ENCODE measurements at places on chromosomes 2 and 18. TPM values are rescaled to one million over a fixed set of nuclear protein-coding genes. Genes with fewer than 3 reads are reported as not detected.
A peak's percentile ranks its signal among the peaks of the same experiment; 100 is the strongest.

The STARD6 gene
- not detected for total RNA-seq

The UGT1A7 gene
- total RNA-seq: not detected

The C1QL2 gene
- not detected for total RNA-seq

The TRIM43 gene
- total RNA-seq: not detected

DNA sequence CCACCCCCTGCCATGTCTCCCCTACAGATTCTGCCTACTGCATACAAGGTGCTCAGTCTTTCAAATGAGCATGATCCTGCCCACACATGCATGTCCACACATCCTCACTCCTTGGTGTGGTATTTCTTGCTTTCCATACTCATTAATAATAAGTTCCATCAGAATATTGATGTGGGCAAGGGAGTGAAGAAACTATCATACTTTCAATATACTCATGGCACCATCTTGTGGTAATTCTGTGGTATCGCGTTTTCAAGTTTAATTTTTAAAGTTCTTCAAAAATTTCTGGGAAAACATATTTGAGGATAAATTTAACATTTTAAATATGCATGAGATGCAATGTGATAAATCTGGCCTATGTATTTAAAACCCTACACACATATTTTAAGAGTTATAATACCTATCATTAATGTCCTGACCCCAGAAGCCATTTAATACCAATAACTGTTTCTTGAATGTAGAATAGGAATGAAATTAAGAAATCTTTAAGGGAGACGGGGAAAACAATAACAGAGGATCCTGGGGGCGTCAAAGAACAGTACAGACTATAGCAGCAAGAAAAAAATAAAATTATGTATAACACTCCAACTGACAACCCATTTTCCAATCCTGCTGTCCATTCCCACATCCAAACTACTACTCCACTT lies 110.1 kb downstream of the ZNF385B start:
- no peak overlapping the region for H3K4me3 ChIP-seq
- no peak overlapping the region for H3K27ac ChIP-seq
- DNase-seq: no peak
- H3K4me1 ChIP-seq: no peaks in the 10 kb centered on the region

DNA sequence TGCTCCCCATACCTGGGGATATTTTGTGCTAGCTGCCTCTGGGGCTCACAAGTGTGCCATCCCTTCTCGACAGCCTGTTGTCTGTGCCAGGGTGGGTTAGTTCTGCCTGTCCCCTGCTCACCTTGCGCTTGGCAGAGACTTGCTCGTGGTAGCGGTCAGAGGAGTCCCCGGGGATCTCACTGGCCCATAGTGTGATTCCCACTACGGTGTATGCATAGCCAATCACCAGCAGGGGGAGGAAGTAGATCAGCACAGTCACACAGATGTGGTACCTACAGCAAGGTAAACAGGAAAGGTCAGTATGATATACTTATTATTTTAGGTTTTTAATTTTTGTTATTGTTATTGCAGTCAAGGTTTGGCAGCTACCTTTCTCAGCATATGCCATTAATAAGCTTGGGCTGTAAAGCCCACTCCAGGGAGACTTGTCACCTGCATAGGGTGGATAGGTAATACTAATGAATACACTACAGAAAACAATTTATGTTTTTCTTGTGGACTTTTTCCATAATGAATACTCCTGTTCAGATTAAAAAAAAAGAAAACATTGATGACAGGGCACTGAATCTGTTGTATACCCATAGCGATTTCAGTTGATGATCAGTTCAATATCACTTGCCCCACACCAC lies 95.2 kb downstream of the POLE4 start:
- DNase-seq: no peak
- no peaks in the 10 kb centered on the region for H3K27me3 ChIP-seq
- H3K36me3 ChIP-seq: no peaks in the 10 kb centered on the region
- H3K4me3 ChIP-seq: no peak overlapping the region

- no peaks in the 10 kb centered on the region for H3K27me3 ChIP-seq
- no peak for DNase-seq
- H3K4me1 ChIP-seq: peaks cover 7% of the 10 kb centered on the region
- H3K4me3 ChIP-seq: no peak overlapping the region
Measured at GRCh38 chr2:68423966-68424650, 43.0 kb downstream of the FBXO48 start.

DNA sequence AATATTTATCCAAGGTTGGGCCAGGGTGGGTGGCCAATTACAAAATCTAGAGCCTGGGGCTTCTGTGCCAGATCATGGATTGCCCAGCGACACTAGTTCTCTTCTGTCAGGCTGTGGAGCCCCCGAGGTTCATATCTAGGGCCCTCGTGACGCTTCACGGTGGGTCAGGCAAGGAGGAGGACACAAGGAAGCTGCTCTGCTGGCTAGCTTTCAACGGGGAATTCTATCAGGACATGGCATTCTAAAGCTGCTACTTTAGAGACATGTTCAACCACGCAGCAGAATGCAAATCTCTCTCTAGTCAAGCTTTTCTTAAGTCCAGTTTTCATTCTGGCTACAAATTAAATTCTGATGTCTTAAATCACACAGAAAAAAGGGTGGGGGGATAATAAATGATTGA lies 180.2 kb downstream of the THADA start:
- H3K4me3 ChIP-seq: no peak overlapping the region
- H3K4me1 ChIP-seq: peaks cover 7% of the 10 kb centered on the region
- H3K27me3 ChIP-seq: no peaks in the 10 kb centered on the region
- peaks cover 6% of the 10 kb centered on the region for H3K36me3 ChIP-seq
- H3K27ac ChIP-seq: no peak overlapping the region

DNA sequence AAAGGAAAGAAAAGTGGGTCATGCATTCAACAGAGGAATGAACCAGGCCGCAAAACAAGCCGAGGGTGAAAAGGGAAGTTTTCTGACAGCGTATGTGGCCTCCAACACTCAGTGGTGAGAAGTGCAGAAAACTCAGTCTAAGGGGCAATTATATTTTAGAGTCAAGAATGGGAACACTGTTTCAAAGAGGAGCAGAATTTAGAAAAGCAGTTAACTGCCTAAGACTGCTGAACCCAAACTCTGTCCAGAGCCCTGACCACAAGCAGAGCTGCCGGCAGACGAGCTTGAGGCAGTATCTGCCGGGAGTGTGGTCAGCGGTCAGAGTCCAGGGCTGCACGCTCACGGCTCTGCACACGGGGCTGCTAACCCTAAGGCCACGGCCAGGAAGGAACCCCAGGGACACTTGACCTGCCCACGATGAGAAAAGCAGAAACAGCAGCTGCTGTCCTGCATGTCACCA lies 347.0 kb upstream of the ID2 start:
- DNase-seq: no peak
- peak overlapping the region; percentile 67 for H3K4me3 ChIP-seq
- no peaks in the 10 kb centered on the region for H3K27me3 ChIP-seq
- peak overlapping the region; percentile 93 for H3K27ac ChIP-seq

DNA sequence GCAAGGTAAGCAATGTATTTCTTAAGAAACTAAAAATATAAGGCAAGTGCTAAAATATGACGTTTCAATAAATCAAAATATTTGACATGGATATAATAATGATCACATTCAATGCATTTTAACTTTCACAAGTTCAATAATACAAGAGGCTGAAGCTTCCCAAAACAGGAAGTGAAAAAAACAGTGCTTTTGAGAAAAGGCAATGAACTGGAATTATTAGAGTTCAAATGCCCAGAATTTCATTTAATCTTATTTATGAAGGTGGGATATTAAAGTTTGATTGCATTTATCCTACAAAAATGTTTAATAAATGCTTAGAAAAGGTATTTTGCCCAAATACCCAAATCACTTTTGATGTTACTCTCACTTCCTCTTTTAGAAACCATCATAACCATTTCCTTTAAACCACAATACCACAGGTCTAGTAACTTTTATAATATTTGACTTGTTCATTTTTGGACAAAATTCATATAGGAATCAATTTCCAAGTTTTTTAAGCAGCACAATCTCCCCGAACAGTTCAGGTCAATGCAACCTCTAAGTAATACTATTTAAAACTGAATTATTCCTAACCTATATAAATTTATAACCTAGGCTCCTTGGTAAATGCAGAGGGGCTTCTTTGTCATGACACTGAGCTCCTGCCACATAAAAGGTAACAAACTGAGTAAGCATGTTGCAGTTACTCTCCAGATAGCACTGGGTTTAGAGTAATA lies 2.1 kb downstream of the NCKAP1 start:
- no peak for DNase-seq
- H3K4me3 ChIP-seq: peak overlapping the region; percentile 88
- H3K27ac ChIP-seq: peak overlapping the region; percentile 49
- H3K27me3 ChIP-seq: peaks cover 23% of the 10 kb centered on the region
- peaks cover 32% of the 10 kb centered on the region for H3K4me1 ChIP-seq
- no peaks in the 10 kb centered on the region for H3K36me3 ChIP-seq

DNA sequence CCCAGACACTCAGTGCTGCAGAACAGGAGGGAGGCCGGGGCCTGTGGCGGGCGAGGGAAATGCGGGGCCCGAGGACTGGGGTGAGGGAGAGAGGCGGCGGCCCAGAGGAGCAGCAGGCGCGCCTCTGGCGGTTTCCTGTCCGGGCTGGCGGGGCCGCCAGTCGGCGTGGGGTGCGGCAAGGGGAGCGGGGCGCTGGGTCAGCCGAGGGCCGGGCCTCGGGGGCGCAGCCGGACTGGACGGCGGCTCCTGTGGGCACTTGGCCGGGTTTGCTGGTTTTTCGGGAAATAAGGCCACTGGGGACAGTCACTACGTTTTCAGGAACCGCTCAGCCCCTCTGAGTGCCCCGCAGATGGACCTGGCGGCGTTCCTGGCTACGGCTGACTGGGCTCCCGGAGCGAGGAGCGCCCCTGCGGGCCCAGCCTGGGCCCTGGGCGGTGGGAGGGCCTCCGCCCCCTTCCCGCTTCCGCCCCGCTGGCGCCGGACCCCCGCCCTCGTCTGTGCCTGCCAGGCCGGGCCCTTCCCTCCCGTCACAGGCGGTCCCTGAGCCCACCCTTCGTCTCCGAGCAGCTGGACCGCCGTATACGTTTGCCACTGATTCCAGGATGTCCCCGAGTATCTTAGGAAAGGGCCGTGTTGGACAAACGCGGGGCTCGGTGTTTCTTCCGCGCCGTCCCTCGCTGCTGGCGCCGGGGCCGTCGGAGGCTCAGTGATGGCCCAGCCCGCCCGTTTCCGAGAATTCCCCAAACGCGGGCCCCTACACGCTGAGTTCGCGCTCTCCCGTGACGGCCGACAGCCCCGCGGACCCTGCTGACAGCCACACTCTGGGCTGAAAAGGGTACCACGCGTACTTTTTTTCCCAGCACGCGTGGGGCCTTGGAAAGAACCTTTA lies 84.6 kb downstream of the FAM210A start:
- H3K27me3 ChIP-seq: no peaks in the 10 kb centered on the region
- H3K36me3 ChIP-seq: peaks cover 6% of the 10 kb centered on the region
- DNase-seq: no peak
- peaks cover 6% of the 10 kb centered on the region for H3K4me1 ChIP-seq
- no peak overlapping the region for H3K27ac ChIP-seq
